Transverse colon (tissue), 4 donors: ENCODE measurements at places on chromosomes 11 and 22.

- DNase-seq: no peak
Measured at GRCh38 chr11:95720195-95720594, 69.4 kb downstream of the FAM76B start.

- DNase-seq: no peak
Measured at GRCh38 chr11:95522874-95523273, 266.7 kb downstream of the FAM76B start.

- DNase-seq: no peak
Measured at GRCh38 chr11:94866231-94866822, 98.2 kb downstream of the AMOTL1 start.

- no peak for DNase-seq
Measured at GRCh38 chr11:21119411-21119810, 450.0 kb downstream of the NELL1 start.

DNA sequence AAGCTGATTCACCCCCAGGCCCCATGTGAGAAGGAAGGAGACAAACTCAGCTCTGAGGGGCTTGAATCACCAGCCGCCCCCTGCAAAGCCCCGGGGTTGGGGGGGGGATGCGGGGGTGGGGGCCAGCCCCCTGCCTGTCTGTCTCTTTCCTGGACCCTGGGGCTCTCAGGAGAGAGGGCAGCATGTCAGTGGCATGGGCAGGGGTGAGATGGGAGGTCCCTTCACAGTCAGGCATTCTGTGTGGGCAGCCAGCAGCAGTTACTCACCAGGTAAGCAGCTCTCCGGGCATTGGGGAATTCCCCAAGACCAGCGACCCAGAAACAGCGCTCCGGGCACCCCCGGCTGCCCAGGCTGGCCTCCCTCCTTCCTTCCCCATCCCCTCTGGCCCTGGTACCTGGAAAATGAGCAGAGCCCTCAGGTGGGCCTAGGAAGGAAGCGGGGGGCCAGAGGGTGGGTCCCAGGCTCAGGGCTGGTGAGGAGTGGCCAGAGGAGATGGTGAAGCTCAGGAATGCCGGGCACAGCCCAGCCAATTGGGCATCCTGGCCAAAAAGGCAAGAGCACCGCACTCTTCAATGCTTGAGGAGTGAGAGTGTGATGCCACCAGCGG lies 4.2 kb upstream of the LIF start:
- no peak for DNase-seq

DNA sequence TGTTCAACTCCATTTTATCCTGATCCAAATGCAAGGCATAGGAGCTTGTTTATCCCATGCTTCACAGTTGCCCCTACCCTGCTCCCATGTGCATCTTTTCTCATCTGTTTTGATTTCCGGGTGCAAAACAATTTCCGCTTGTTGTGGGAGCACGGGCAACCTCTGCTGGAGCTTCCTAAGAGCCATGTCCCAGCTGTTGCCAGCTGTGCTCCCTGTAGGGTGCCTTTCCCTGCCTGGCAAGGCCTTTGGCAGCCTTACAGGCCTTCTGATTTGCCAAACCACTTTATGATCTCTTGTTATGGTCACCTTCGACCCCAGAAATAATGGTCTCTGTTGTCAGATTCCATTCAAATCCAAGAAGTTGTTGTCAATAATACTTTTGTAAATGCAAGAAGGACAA lies 1038.5 kb downstream of the OPCML start:
- no peak for DNase-seq

- no peak for DNase-seq
Measured at GRCh38 chr11:27315836-27316235, 47.2 kb downstream of the CCDC34 start.

DNA sequence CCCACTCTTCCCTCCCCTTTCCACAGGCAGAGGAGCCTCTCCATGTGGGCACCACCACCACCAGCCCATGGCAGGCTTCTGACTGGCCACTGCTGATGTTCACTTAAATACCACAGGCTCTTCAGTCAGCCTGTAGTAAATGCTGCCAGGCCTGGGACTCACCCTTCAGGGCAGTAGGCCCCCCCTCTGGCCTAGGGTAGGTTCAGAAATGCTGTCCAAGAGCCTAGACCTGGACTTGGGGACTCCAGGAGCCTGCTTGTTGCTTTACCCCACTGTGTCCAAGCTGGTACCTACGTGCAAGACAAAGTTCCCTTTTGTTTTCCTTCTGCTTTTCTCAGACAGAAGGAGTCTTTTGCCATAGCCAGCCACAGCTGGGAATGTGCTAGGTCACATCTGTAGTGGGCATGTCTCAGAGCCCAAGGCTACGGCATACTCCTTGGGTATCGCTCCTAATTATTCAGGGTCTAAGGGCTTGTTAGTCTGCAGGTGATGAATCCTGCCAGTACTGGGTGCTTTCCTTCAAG lies 38.6 kb downstream of the TMEM135 start:
- DNase-seq: no peak

- no peak for DNase-seq
Measured at GRCh38 chr22:25051073-25051472, 98.6 kb downstream of the KIAA1671 start.

DNA sequence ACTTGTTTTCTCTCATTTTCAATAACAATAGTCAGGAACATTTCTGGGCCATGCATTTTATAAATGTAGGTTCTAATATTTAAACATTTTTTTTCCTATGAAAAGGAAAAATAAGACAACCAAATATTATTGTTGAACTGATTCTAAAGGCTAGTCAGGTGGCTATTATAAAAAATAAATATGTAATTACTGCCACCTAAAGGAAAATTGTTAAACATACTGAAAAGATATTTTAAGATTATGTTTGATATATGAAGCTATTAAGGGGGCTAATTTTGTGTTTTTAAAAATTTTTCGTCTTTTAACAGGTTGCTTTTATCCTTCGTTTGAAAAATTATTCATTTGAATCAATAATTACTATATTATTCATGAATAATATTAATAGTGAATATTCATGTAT lies 62.2 kb upstream of the FDX1 start:
- no peak for DNase-seq

- DNase-seq: peak; percentile 34
Measured at GRCh38 chr11:45145379-45146071, 914 bp upstream of the PRDM11 start.

DNA sequence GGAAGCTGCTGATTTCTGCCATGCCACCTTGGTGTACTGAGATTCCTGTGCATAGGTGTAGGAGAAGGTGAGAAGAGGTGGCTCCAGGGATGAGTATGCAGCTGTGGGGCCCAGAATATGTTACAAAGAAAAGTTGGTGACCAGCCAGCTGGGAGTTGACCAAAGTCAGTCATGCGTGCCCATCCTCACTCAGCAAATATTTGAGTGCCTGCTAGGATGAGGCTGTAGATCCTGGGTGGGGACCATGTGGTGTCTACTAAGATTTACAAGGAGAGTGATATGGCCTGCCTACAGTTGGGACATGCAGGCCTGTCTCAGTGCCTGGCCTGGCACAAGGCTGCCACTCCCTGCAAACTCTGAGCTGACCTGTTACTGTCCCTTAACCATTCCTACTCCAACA lies 19.4 kb downstream of the RNF185 start:
- DNase-seq: peak; percentile 44

GRCh38 chr11:116170526-116171120 lies 602.2 kb downstream of the BUD13 start:
- peak; percentile 25 for DNase-seq

DNA sequence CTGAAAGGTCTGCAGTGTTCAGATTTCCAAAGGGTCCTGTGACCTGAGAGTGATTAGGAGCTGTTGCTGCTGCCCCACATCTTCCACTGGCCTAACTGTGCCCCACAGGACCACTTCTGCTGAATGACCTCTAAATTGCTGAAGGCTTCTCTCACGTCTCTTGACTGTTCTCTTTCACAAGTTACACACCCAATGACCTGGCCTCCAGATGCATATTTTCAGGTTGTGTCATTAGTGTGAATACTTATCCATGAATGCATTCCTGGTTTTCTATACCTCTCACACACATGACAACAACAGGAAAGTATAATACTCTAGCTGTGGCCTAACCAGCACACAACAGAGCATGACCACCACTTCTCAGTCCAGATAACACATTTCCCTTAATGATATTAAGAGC lies 15.4 kb downstream of the PRR14L start:
- no peak for DNase-seq

DNA sequence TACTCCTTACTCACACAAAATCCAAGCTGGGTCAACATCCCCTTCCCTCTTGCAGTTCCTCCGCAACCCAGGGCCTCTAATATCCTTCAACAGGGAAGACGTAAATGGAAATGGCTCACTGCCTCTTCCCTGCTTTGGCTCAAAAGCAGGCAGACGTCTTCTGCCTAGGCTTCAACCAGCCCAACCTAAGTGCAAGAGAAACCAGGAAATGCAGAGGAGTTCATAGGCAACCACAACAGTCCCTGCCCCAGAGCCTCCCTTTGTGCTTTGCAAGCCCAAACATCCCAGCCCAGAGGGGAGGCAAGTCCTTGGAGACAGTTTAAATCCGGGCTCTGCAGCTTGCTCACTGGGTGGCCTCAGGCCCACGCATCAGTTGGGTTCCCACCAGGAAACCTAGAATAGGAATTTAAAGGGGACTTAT lies 33.3 kb downstream of the CD6 start:
- no peak for DNase-seq

- no peak for DNase-seq
Measured at GRCh38 chr22:17518406-17518805, 44.9 kb upstream of the SLC25A18 start.

DNA sequence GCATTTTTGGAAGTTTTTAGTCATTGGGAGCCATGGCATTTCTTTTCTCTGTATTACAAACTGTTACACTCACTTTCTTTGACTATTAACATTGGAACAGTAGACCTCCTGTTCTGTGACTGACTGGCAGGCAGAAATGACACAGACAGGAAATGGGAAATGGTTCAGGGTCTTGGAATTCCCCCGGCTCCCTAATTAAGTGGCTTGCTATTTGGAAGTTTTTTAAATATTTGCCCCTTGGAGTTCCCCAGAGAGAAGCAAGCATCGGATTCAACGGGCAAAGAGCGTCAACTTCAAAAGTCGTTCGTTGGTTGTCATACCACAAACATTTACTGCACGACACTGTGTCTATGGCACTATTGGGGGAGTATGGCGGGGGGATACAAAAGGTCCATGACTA lies 1.1 kb upstream of the BIRC2 start:
- no peak for DNase-seq

- no peak for DNase-seq
Measured at GRCh38 chr22:34784056-34784455, 281.9 kb upstream of the ISX start.

- no peak for DNase-seq
Measured at GRCh38 chr11:39434466-39434865, 2025.0 kb downstream of the LRRC4C start.
